ENCODE measurements at places on chromosomes 1 and 21. TPM values are rescaled to one million over a fixed set of nuclear protein-coding genes. Genes with fewer than 3 reads are reported as not detected.

GRCh38 chr1:228938537-228938901 lies 203.2 kb downstream of the RHOU start:
- DNase-seq, result no peak

- no peak for DNase-seq
These were observed 28.5 kb downstream of the ACOT7 start for GRCh38 chr1:6365047-6365446.

GRCh38 chr1:180165509-180166435 lies 11.1 kb downstream of the QSOX1 start:
- no peak for DNase-seq

- peak; percentile 65 for DNase-seq
These were observed 307.0 kb upstream of the USP25 start for GRCh38 chr21:15422783-15423182.

DNA sequence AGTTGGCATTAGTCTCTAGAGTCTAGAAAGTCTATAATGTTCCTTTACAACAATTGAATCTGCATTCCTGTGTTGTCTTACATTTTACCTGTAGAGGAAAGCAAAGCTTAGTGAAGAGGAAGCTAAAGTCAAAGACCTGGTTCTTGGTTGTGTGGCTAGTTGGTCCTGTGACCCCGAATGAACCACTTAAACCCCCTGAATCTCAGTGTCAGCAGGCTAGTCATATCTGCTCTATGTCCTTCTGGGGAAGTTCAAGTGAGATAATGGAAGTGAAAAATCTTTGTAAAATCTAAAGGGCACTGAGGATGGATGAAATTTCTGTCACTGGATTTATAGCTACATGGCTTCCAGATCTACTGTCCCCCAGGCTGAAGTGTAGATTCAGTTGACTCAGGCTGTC lies 24.0 kb upstream of the AIM2 start:
- DNase-seq, result no peak

- peak; percentile 14 for DNase-seq
These were observed 70.4 kb upstream of the TARDBP start for GRCh38 chr1:10941891-10942541.

Gene FAM151A
- total RNA-seq, result not detected

Gene S100A16
- total RNA-seq, result 726 TPM

Gene PARP1
- total RNA-seq, result 238 TPM

Data from A172 (cell line).